ENCODE measurements at places on chromosomes 11 and 22.

DNA sequence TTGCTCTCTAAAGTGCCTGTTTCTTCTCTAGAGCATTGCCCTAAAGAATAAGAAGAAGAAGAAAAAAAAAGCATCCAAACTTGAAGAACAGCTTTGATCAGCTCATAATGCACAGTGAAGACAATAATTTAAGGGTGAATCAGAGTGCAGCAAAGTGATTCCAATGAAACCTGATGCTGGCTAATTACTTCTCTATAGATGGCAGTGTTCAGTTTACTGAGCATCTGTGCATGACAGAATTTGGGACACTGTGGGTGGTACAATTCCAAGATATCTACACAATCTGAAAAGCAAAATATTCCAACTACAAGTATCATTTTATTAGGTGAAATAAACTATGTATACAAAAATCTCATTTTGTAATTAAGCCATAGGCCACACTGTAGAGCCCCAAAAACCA is 450.5 kb upstream of the CCDC90B start:
- no peak for DNase-seq

DNA sequence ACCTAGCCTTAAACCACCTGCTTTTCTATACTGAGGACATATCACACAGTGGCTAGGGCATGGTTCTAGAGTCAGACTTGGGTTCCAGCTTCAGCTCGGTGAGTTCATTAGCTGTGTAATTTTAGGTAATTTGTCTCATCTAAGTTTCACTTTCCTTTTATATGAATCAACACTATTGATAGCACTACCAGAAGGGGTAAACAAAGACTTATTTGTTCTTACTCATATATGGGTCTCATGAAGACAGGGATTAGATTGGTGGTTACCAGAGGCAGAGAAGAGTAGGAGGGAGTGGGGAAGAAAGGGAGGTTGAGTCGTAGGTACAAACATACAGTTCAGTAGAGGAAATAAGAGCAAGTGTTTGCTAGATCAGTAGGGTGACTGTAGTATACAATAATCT is 924.7 kb downstream of the OPCML start:
- DNase-seq = no peak

DNA sequence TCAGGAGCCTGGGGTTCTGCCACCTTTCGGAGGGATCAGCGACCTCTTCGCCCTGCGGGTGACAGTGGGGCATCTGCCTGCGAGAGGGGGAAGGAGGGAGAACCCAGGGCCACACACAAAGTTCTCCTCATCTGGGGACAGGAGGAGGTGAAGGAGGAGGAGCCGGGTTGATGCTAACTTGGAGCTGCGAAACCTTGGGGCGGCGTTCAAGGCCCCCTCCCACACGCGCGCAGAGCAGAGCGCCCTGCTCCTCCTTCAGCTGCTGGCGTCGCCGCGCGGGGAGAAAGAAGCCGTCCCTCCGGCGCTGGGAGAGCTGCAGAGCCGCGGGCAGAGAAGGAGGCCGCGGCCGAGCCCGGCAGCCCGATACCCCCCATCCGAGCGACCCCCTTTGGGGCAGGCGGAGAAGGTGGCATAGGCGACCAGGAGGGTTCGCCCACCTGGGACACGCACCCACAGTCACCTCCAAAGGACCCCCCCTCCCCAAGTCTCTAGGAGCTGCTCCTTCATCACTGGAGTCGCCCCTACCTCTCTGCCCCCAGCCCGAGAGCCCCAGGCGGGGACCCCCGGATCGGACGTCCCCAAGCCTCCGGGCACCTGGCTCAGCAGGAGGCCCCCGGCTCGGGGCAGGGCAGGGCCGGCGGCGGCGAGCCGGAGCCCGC is at the start of gene RASD2:
RASD2 (plus strand) TSS at position 237 of the 659 bp plus-strand sequence. CDS start 5,979 bp downstream, outside the sequence.
- peak; percentile 5 for DNase-seq

- no peak for DNase-seq
Observed at GRCh38 chr11:94762208-94762607, 5.9 kb upstream of the AMOTL1 start.

DNA sequence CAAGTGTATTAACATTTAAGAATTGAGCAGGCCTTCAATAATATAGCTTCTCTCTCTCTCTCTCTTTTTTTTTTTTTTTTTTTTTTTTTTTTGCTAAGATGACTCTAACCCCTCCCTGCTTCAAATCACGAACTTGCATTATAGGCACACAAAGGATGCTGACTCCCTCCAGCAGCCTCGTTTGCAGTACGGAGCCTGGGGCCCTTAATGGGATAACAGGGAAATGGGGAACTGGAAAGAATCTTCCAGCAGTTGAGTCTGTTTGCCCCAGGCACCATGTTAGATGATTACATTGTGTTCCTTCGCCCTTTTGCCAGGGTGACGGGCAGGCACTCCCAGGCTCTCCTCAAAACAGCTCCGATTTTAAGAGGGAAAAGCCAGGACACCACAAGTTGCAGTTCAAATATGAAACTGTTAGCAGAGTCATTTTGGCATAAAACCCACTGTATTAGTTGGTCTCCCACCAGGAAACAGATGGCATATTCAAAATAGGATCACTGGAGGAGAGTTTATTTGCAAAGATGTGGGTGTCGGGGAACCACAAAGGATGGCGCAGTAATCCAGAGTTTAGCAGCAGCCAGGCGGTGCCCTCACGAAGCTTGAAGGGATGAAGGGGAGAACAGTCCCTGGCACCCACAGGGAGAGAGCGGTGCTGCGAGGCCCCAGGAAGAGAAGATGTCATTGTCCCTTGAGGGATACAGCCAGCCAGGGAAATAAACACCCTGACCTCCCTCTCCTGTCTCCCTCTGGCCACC is 26.5 kb upstream of the TREH start:
- DNase-seq = no peak

DNA sequence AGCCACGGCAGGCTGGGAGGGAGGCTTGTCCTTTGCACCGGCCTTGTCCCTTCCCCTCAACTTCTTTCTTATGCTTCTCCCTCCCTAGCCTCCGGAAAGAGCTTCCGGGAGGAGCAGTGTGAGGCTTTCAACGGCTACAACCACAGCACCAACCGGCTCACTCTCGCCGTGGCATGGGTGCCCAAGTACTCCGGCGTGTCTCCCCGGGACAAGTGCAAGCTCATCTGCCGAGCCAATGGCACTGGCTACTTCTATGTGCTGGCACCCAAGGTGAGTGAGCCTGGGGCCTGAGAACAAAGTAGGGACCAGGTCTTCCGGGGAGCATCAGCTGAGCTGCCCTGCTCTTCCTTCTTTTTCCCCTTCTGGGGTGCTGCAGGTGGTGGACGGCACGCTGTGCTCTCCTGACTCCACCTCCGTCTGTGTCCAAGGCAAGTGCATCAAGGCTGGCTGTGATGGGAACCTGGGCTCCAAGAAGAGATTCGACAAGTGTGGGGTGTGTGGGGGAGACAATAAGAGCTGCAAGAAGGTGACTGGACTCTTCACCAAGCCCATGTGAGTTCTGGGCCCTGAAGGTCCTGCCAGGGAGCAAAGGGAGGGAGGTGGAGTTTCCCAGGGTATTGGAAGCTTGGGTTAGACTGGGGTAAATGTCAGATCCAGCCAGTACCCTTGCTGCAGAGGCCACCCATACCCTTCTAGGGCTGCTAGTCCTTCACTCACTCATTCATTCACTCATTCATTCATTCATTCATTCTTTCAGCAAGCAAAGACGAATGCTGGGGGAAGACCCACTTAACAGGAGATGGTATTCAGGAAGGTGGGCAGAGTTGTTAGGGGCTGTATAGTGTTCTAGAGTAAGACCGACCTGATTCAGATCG is 22.6 kb downstream of the ADAMTS15 start:
- no peak for DNase-seq

DNA sequence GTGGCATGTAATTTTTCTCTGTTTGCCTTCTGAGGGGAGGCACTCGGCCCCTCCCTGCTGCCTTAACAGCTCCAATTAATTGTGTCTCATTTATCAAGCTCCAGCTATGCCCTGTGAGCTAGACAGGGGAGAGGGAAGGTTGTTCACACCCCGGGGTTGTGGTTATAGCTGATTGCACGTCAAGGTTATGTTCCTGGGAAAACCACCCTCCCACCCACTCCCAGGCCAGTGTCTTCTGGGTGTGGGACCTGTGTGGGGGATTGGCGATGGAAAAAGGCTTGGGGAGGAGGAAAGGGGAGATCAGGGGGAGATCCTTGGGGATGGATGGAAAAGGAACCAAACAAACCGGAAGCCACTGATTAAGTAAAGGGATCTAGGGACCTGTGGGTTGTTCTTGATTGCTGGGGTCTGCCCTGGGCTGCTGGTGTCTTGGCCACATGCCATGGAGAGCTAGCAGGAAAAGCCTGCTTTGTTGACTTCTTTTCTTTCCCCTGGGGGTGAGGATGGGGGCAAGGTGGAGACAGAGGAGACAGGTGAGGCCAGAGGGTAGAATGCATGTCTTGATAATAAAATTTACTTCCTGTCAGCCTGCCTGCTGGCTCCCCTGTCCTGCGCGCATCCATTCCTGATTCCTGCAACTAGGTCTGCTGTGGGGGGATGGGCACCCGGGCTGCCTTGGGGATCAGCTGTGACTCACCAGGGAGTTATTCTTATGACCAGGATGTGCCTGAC is 13.5 kb upstream of the SORL1-AS1 start:
- no peak for DNase-seq

- no peak for DNase-seq
Observed at GRCh38 chr11:10605941-10606381, 37.5 kb upstream of the LYVE1 start.

- no peak for DNase-seq
Observed at GRCh38 chr11:16505481-16505880, 149.1 kb upstream of the SOX6 start.

GRCh38 chr11:122521626-122522025 is 133.9 kb upstream of the UBASH3B start:
- DNase-seq = no peak
